ENCODE measurements at places on chromosomes 1 and 21.

DNA sequence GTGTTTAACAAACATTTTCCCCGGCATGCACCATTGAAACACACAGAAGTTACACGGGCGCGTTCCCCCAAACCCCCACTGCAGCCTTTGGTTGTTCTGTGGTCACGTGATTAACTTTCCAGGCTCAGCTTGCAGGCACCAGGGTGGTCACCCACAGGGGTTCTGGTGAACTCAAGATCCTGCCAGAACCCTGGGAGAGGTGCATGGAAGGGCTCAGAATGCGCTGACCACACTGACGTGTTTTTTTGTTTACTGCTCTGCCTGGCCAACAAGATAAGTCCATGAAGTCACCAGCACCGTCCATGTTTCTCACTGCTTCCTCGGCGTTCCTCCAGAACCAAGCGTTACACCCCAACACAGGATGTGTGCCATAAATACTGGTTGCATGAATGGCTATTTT is 229.5 kb upstream of the VAMP3 start:
- DNase-seq, result no peak

DNA sequence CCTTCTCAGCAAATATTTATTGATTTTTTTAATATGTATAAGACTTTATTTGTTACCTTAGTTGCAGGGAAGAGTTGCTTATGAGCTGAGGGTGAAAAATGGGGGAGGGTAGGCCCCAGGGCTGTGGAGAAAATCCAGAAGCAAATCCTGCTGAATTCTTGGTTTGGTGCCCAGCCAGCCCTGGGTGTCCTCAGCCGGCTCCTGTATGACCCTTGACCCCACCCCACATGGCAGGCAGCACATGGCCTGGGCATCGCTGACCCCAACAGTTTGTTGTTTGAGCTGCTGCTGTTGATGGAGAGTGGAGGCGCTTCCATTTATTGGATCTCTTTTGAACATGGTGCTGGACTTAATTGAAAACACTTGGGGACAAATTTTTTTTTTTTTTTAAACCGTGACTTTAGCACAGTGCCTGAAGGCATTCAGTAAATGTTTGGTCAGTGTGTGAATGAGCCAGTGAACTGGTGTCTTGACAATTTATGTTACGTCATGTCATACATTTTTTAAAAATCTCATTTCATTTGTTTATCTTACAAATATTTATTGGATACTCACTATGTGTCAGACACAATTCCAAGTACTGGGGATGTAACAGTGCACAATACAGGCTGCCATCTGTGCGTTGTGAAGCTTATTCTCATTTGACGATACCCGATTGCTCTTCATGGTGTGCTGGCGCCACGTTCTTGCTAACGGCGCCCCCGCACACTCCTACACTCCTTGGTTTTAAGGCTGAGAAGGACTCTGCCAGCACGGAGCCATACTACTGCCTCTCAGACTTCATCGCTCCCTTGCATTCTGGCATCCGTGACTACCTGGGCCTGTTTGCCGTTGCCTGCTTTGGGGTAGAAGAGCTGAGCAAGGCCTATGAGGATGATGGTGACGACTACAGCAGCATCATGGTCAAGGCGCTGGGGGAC is 98.8 kb downstream of the MTR start:
- DNase-seq, result peak; percentile 27

DNA sequence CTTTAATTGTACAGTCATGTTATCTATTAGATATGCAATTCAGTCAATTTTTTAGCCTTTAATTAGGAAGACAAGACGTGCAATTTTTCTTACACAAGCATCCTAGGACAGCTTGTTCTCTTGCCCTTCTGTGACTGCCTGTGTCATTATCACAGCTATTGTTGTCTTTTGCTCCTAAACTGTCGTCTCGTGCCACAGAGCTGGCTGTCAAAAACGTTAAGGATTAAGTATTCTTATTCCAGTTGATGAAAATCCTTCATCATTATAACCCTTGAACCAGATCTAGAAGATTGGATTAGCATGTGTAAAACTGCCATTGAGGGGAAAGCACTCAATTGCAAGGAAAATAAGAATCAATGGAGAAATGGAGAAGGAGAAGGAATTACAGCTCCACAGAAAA is 43.8 kb upstream of the AIM2 start:
- no peak for DNase-seq

- DNase-seq, result no peak
Measured at GRCh38 chr1:226964068-226964425, 24.0 kb downstream of the COQ8A start.

DNA sequence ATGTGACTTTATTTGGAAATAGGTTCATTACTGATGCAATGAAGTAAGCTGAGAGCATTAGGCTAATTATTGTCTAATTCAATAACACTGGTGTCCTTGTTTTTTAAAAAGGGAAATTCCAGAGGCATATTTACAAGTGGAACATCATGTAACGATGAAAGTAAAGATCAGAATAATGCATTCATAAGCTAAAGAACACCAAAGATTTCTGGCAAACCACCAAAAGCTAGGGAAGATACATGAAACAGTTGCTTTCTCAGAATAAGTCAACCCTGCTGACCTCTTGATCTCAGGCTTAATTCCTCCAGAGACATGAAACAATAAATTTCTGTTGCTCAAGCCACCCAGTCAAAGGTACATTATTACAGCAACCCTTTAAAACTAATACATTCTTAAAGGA is 20.3 kb upstream of the IFI16 start:
- DNase-seq, result no peak

DNA sequence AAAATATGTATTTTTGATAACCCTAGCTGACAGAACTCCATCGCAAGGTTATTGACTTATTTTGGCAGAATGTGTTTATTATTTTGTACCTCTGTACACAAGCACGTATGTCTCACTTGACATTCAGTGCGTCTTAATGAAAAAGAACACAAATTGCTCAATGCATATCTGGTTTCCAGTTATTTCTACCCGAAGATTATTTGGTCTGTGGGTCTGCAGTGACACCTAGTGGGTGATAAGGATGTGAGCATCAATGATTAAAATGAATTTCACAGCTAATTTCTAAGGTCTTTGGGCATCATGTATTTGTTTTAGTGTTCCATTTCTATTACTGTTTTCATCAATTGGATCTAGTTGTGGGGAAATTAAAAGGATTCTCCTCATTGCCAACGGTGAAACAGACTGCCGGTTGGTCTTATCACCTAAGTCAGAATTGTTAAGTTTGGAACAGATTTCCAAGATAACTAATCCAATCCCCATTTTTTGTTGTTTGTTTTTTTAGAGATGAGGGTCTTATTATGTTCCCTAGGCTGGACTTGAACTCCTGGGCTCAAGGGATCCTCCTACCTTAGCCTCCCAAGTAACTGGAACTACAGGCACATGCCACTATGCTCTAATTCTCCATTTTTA is 13.9 kb downstream of the DDX20 start:
- DNase-seq, result peak; percentile 25

GRCh38 chr1:115337633-115338456 is at the start of gene NGF:
TSS of gene NGF (minus strand) at chr1:115338249. CDS start at chr1:115286795, 51,454 bp downstream.
- peak; percentile 49 for DNase-seq

GRCh38 chr1:17184822-17185484 is 20.0 kb upstream of the PADI1 start:
- no peak for DNase-seq

GRCh38 chr1:16300436-16300835 is 51.8 kb downstream of the FBXO42 start:
- DNase-seq, result no peak

DNA sequence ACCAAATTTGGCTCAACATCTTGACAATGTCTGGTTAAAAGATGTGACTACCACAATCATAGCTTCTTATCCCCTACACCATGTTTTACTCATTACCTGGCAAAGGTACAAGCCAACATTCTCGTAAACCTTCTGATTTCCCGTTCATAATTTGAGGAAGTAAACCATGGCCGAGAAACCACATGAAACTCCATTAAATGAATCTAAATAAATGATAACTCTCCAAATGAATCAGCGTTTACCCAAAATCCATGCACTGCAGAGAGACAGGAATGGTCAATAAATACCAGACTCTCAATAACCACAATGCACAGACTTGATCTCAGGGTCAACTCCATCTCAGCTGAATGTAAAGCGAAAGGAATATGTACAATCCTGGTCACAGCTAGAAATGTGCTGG is 125.2 kb downstream of the TYW3 start:
- DNase-seq, result no peak

DNA sequence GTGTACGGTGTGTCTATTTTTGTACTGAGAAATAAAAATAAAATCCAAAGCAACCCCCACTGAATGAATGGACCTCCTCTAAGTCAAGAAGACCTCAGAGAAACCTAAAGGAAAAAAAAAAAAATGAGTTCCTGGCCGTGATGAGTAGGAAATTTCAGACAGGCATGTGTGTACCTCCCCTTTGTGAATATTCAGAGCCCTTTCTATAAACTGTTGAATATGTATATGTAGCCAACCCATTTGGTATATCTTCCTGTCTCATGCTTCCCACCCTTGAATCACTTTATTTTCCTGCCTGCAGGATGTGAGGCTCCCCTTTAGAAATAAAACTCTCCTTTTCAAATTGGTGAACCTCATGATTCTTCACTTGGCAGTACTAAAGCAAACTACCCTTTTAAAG is 887.8 kb upstream of the NCAM2 start:
- DNase-seq, result no peak

- DNase-seq, result no peak
Measured at GRCh38 chr1:171566467-171566866, 55.6 kb upstream of the MYOCOS start.

DNA sequence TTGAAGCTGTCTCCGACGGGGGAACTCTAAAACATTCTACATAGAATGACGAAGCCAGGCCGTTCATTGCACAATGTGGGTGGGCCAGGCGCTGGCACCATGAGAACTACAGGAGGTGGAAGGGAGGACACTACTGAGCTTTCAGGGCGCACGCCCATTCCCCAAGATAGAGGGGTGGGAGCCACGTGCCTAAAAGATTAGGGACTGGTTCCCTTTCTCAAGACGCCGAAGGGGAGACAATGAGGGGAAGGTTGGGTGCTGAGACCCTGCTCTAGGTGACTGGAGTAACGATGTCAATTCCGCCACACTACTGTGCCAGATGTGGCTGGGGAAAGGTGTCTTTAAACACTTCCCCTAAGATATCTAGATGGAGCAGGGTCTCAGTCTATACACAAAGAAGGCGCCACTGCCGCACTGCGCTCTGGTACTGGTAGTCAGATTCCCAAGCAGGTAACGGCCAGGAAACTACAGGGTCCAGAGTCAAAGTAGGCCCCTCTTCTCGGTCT is 782 bp downstream of the CSDE1 start:
- no peak for DNase-seq

GRCh38 chr1:6267686-6268322 is 6.9 kb upstream of the GPR153 start:
- no peak for DNase-seq

DNA sequence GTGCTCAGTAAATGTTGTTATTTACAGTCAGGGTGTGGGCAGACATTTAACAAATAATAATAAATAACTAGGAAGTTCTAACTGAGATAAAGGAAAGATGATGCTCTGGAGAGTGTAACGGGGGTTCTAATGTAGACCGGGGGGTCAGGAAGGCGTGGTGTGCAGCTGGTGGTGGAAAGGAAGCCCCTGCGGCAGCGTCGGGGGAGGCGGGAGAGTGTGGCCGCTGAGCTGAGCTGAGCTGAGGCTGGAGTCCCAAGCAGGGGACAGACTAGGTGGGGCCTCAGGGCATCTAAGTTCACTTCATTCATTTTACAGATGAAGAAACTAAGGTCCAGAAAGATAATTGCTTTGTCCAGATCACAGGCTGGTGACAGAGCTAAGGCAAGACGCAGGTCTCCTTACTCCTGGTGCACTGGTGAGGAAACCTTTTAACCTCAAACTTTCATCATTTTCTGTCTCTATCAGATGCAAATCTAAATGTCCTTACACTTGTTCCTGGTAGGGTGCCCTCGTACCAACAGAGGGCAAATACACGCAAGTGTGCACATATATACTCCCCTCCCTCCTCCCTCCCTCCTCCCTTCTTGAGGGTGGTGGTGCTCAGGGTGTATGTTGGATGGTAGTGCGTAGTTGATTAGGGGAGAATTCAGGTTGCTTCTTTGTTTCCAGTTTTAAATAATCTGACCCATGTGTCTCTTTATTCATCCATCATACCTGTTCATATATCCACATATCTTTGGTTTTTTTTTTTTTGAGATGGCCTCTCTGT is 44.1 kb downstream of the KIF26B start:
- DNase-seq, result no peak

GRCh38 chr1:153386500-153386901 is 4.4 kb downstream of the S100A8 start:
- no peak for DNase-seq

- DNase-seq, result no peak
Measured at GRCh38 chr1:9260059-9260766, 25.6 kb downstream of the H6PD start.

GRCh38 chr1:40703316-40703715 is 11.8 kb downstream of the NFYC start:
- DNase-seq, result peak; percentile 72

GRCh38 chr1:41682845-41683625 is 198.6 kb upstream of the EDN2 start:
- DNase-seq, result no peak

DNA sequence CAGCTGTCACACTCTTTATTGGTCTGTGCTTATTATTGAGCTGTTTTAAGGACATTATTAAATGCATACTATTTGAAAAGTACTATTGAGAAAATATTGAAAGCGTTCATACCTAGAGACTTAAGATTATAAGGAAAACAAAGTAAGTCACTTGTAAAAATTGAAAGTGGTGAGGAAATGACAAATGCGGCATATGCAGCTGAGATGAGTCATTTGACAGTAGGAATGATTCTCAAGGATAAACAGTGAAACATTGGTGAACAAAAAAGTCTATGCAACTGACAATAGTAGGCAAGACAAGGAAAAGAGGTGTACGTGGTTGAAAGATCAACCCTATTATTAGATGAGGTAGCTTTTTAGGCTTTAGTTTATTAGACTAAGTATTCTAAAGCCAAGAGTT is 82.6 kb upstream of the MAP10 start:
- DNase-seq, result no peak
